RWPE2 (cell line): ENCODE measurements at places on chromosomes 16 and 17.

GRCh38 chr16:57795431-57795878 lies 6.8 kb downstream of the KIFC3 start:
- DNase-seq, result no peak

- no peak for DNase-seq
Measured at GRCh38 chr17:14203388-14203787, 33.3 kb downstream of the CDRT15 start.

DNA sequence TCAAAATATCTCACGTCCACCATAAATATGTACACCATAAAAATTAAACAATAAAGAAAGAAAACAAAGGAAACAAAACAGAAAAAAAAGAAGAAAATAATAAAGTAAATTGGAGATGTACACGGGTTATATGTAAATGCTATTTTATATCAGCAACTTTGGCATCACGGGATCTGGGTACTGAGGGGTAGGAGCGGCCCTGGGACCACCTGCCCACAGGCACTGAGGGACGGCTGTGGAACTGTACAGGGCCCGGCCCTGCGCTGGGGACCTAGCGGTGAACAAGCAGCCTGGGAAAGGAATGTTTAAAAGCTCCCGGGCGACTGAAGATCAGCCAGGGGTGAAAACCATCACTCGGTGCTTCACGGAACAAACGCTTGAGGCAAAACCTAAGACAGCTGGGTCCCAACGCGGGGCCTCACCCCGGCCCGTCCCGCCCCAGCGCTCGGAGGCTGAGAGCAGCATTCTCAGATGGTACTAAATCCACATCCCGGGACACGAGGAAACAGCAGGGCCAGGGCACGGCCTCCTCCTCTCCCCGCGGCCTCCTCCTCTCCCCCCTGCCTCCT lies 31.2 kb downstream of the NXN start:
- DNase-seq, result no peak

GRCh38 chr16:6019490-6019991 lies 921.9 kb upstream of the EEF2KMT start:
- DNase-seq, result no peak

GRCh38 chr16:12558641-12559040 lies 245.0 kb downstream of the CPPED1 start:
- no peak for DNase-seq

DNA sequence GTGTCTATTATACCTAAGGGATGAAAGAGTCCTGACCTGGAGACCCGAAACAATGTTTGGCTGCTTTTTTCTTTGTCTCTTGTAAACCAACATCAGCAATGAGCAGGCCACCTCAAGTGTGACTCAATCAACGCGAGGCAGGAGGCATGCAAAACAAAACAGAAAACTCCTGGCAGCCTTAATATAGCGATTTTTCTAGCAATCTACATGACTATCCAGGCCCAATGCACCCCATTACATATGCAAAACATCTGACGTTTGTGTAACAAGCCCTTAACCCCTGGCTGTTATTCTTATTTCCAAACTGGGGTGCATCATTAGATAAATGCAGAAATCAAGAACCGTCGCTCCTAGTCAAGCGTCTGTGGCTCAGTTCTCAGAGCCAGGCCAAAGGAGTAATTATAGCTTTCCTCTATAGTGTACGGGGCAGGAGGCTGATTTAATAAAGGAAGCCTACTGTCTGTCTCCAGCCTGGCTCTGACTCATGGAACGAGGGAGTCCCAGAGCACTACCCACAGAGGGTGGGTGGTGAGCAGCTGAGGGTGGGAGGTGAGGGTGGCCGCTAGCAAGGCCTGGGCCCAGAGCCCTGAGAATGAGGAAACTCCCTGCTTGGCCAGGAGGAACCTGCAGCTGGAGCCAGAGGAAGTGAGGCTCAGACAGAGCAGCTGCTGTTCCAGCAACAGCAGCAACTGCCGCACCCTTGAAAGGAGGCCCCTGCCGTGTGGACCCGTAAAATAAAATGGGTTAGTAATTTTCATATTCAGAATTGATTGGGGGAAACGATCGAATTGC lies 43.9 kb downstream of the CHD9 start:
- peak; percentile 86 for DNase-seq

DNA sequence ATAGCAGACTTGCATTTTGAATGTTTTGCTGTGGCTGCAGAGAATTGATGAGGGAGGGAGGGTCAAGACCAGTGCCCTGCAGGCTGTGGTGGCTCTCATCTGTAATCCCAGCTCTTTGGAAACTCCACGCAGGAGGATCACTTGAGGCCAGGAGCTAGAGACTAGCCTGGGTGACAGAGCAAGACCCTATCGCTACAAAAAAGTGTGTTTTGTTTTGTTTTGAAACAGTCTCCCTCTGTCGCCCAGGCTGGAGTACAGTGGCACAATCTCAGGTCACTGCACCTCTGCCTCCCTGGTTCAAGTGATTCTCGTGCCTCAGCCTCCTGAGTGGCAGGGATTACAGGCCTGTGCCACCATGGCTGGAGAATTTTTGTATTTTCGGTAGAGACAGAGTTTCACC lies 1.9 kb upstream of the UBE2G1 start:
- DNase-seq, result no peak

GRCh38 chr16:72164691-72165090 lies 7.3 kb downstream of the PMFBP1 start:
- no peak for DNase-seq

GRCh38 chr16:63038397-63039106 lies 1002.3 kb upstream of the CDH8 start:
- no peak for DNase-seq

- DNase-seq, result no peak
Measured at GRCh38 chr17:28693869-28694268, 17.8 kb downstream of the PROCA1 start.

GRCh38 chr16:48394355-48394703 lies 9.1 kb upstream of the SIAH1 start:
- DNase-seq, result no peak

- no peak for DNase-seq
Measured at GRCh38 chr16:8572919-8573724, 17.2 kb downstream of the TMEM114 start.

- DNase-seq, result no peak
Measured at GRCh38 chr16:12150600-12150999, 174.1 kb downstream of the SNX29 start.

- DNase-seq, result no peak
Measured at GRCh38 chr16:23089111-23089510, 60.1 kb downstream of the USP31 start.

- DNase-seq, result no peak
Measured at GRCh38 chr17:36545077-36545464, 352 bp downstream of the GGNBP2 start.

DNA sequence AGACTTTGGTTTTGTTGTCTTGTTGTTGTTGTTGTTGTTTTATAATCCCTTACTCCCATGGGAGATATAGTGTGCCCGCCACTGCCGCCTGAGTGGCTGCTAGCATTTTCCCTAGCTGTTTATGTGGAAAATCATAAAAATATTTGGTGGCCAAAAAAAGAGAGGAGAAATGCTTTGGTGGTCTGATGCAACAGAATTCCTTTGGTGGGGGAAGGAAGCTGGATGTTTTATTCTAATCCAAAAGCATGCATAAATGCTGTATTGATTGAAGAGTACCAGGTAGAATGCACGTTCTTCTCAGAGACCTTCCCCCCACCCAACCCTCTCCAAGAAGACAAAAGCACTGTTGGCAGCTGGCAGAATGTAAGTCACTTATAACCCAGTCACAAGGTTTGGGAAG lies 93.2 kb downstream of the C17orf67 start:
- no peak for DNase-seq

DNA sequence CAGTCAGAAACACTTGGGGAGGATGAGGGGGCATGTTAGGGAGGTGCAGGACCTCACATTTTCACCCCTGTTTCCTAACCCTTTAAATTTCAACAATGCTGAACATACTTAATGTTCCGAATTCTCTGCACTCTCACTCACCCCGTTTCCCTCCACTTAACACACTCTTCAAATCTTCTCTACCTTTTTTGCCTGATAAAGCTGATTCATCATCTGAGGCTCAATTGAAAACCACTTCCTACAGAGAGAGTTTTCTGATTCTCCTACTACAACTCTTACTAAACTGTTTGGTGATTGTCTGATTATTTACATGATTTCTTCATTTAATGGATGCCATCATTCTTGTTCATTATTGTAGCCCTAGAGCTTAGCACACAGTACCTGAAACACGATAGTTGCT lies 42.4 kb downstream of the PCTP start:
- DNase-seq, result no peak

GRCh38 chr16:80554033-80554432 lies 13.2 kb downstream of the DYNLRB2 start:
- DNase-seq, result no peak

- DNase-seq, result no peak
Measured at GRCh38 chr17:8421571-8421970, 14.1 kb upstream of the NDEL1 start.

DNA sequence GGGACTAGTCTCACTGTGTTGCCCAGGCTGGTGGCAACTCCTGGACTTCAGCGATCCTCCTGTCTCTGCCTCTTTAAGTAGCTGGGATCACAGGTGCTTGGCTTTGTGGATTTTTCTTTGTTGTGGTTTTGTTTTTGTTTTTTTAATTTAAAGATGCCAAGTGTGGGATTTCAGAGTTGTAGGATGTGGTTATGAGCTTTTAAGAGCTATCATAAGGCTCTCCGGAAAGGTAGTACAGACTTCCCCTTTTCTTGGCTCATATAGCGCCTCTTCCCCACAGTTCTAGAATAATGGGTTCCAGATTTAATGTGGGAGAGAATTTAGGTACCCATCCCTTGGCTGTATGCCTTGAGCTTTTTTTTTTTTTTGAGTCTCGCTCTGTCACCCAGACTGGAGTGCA lies 17.1 kb downstream of the AKAP1 start:
- DNase-seq, result no peak
